ENCODE measurements at places on chromosomes 13 and 19.
A peak's percentile ranks its signal among the peaks of the same experiment; 100 is the strongest.

- DNase-seq, result no peak
These were observed 45.2 kb upstream of the MTIF3 start for GRCh38 chr13:27495551-27495950.

DNA sequence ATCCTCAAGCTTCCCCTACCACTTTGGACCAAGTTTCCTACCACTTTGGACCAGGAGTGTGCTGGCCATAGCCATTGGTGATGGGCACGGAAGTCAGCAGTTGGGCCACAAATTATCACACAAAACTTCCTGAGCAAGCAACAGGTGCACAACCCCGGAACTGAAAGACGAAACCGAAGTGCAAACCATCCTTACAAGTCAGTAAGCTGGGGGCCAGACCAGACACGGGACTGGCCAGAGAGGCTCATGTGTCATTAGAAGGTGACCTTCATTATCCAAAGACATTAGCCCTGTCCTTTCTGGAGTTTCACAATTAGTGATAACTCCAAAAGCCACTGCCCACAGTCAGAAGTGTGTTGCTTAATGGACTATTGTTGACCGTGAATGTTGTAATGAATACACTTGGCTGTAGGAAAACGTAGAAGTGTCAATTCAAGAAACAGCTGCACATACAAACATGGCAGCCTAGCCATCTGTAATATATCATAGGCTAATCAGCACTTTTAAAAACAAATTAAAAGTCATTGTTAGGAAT lies 244.1 kb upstream of the IRS2 start:
- no peak for DNase-seq

GRCh38 chr13:51557875-51558612 lies 26.2 kb upstream of the WDFY2 start:
- DNase-seq, result no peak

- no peak for DNase-seq
These were observed 185.2 kb downstream of the KLF12 start for GRCh38 chr13:73948848-73949529.

GRCh38 chr13:50417597-50417996 lies 402.4 kb downstream of the KCNRG start:
- DNase-seq, result no peak

DNA sequence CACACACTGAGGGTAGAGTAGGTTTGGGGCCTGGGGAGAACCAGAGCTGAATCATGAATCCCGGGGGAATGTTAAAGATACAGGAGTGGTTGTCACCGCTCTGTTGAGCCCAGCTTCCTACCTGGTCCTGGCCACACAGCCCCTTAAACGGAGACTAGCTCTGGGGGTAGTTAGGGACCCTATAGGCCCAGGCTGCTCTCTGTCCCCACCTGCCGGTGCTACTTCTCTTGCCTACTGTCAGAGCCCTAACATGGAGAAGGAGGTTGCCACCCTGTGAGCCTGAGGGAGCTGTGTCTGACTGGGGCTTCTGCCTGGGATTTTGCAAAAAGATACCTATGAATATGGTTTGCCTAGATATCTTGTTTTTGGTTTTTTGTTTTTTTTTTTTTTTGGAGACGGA lies 36.6 kb upstream of the ZNF429 start:
- no peak for DNase-seq

- no peak for DNase-seq
These were observed 38.3 kb downstream of the SOX1 start for GRCh38 chr13:112105244-112105681.

DNA sequence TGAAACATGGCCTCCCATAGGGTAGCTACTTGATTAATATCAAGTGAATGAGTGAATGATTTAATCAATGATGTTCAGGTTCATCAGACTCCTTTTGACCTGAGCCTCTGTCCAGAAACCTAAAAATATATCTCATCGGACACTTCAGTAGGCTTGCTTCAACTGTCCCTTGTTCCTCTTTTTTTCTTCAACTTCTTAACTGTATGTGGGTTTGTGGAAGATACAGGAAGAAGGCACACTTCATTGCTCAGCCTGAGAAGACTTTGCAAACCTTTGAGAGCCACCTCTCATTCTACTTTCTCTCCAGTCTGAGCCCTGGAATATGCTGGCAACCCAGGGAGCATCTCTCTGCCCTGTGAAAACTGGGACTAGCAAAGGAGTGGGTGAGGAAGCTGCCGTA lies 557.0 kb downstream of the FGF9 start:
- DNase-seq, result no peak

DNA sequence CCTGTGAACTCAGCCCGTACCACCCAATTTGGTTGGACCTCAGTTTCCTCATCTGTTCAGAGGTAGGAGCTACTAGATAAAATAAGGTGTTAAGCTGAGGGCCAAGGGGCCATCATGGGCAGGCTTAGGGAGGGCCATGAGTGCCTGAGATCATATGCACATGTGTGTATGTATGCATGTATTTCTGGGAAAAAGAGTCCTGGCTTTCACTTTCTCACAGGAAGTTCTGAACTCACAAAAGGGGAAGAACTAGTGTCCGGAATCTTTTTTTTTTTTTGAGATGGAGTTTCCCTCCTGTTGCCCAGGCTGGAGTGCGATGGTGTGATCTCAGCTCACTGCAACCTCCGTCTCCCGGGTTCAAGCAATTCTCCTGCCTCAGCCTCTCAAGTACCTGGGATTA lies 18.9 kb downstream of the TGFB1 start:
- no peak for DNase-seq

- no peak for DNase-seq
These were observed 22.5 kb downstream of the MAP2K2 start for GRCh38 chr19:4101496-4101770.

GRCh38 chr13:113638173-113638746 lies 19.7 kb downstream of the ATP4B start:
- no peak for DNase-seq

- peak; percentile 83 for DNase-seq
These were observed 772 bp downstream of the FAM174C start for GRCh38 chr19:1275976-1276627.

DNA sequence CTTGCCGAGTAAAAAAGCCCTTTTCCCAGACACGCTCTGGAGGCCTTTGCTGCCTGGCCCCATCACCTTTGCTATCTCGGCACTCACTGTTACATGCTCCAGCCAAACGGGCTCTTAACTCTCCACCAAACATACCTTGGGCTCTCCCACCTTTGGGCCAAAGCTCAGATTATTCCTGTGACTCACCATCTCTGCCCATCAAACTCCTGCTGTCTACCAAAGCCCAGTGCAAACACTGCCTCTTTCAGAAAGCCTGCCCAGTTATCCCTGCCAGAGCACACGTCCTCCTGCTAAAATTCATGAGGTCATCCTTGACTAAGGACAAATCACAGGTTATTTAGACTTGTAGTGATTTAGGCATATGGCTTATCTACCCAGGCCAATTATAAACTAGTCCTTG lies 48.1 kb upstream of the SERPINE3 start:
- DNase-seq, result no peak

DNA sequence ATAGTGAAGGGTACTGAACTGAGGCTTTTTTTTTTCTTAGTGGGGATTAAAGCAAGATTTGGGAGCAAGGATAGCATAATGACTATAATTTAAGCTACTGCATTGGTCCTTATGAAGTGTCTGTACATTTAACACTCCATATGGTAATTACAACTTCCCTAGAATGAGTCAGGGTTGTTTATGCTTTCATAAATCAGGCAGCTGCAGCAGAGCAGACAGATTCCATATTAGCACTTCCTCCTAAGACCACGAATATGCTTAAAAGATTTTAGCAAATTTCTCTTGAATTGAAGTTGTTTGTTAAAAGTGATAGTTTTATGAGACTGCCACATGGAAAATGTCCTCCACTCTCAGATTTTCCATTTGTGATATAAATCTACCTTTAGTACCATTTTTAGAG lies 401.1 kb upstream of the SPRY2 start:
- DNase-seq, result no peak

DNA sequence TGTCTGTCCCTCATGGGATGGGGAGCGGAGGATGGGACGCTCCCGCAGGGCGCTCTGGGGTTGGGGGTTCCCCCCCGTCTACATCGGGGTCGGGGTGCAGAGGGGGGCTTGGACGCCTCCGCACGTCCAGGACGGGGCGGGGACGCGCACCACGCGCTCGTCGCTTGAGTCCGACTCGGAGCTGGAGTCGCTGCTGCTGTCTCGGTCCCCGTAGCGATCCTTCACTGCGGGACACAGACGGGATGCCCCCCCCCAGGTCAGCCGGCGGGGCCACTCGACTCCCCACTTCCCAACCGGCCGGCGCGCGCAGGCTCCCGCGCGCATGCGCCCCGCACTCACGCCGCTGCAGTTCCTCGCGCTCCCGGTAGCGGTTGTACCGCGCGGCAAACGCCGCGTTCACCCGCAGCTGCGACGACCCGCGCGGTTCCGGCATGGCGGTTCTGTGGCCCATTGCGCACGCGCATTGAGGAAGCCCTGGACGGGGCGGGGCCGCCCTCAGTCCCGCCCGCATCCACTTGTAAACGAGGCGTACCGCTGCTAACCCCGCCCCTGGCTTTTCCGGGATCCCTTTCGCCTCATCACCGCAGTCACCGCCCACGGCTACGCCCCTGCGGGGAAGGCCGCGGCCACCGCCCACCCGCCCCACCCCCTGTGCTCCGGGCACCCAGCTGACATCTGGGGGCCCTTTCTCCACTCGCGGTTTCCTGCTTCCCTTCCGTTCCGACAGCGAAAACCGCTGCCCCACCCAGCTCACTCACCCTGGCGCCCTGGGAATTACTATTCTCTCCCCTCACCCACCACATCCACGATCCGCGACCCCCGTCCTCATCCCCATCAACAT lies at the start of gene KRI1:
Gene KRI1 (minus strand): TSS at position 444 of the 841 bp plus-strand sequence. CDS start 11 bp downstream, at position 433.
- DNase-seq, result peak; percentile 96

- DNase-seq, result no peak
These were observed 350.1 kb downstream of the PCDH9 start for GRCh38 chr13:66879988-66880387.

- no peak for DNase-seq
These were observed 494 bp downstream of the NCLN start for GRCh38 chr19:3186160-3186688.

DNA sequence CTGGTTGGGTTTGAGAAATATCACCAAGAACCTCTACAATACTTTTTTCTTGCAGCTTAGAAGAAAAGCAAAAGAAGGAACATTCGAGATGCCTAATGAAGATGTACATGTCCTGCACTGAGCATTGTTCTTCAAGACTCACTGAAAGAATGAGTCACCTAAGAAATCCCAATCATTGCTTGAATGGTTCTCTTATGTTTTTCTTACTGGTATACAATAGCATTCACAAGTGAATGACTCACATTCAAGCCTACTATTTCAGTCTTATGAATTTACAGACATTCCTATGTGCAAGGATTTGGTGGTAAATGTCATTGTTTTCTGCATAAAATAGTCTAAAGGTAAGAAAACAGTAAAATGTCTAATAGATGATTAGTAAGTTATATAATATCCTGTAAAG lies 594.6 kb downstream of the PCDH9 start:
- DNase-seq, result no peak

DNA sequence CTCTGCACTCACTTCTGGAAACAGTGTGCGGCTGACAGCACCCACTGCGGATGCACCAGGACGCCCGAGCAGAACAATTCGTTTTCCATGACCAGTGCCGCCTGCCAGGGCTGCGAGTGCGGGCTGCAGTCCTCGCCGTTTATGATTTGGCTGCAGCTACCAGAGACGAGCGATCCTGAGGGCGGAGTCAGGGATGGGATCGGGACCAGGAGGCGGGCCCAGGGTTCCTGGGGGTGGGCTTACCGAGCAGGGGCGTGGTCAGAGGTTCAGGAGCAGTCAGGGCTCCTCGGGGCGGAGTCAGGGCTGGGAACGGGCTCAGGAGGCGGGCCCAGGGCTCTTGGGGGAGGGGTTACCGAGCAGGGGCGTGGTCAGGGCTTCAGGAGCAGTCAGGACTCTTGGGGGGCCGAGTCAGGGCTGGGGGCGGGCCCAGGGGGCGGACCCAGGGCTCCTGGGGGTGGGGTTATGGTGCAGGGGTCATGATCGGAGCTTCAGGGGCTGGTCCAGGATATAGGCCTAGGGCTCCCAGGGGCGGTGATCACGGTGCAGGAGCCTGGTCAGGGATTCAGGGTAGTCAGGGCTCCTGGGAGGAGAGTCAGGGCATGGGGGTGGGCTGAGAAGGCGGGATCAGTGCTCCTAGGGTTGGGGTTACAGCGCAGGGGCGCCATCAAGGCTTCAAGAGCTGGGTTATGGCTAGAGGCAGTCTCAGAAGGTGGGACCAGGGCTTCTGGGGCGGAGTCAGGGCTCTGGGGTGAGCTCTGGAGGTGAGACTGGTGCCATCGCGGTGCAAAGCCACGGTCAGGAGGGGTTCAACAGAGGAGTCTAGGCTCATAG lies 1.7 kb downstream of the KLK4 start:
- DNase-seq, result no peak

DNA sequence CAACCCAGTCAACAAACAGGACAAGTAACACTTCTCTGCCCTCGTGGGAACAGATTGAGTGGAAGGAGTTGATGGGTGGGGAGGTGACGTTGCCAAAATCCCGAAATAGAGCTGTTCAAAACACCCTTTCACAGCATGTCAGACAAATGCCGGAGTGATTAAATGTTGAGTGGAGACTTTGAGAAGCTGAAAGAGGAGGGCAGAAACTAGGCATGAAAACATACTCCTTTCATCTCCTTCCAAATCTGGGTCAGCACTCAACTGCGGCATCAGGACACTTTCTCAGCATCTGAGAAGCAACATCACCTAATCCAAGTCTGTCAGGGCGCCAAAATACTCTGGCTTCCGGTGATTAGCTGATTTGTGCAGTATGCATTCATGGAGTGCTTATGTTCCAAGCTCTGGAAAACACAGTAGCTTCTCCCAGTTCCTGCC lies 51.5 kb upstream of the MRI1 start:
- no peak for DNase-seq

GRCh38 chr13:75160984-75161383 lies 321.0 kb downstream of the TBC1D4 start:
- no peak for DNase-seq

DNA sequence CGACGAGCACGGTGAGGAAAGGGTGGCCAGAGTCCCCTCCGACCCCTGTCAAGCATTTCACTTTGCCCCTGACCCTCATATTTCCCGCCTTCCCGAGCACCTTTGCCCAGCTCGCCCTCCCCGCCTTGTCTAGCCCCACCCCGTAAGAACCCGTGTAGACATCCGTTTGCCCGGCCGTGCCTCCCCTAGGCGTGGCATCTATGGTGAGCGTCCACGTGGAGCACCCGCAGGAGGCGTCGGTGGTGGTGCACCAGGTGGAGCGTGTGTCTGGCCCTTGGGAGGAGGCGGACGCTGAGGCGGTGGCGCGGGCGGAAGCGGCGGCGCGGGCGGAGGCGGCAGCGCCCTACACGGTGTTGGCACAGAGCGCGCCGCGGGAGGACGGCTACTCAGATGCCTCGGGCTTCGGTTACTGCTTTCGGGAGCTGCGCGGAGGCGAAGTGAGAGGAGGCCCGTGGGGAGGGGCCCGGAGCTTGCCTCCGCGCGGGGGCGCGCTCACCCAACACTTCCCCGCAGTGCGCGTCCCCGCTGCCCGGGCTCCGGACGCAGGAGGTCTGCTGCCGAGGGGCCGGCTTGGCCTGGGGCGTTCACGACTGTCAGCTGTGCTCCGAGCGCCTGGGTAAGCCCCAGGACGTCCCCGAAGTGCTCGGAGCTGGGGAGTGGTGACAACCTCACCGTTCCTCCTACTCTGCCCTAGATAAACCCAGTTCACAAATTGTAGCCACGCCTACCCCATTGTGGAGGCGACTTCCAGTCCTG lies 4.2 kb downstream of the LTBP4 start:
- DNase-seq, result peak; percentile 56
